Thymus (tissue), 14 donors: ENCODE measurements at places on chromosomes 16 and 17. TPM values are rescaled to one million over a fixed set of nuclear protein-coding genes. Genes with fewer than 3 reads are reported as not detected.

Gene CCDC40
- polyA plus RNA-seq = 1.5 TPM

Gene C16orf74
- polyA plus RNA-seq = 6.4 TPM

Gene FOXC2
- polyA plus RNA-seq = 1.2 TPM

Gene KRTAP2-2
- polyA plus RNA-seq = not detected

Gene CTRB2
- 0.59 TPM for polyA plus RNA-seq

Gene ACSF3
- 47.2 TPM for polyA plus RNA-seq

Gene WFIKKN2
- polyA plus RNA-seq = 0.82 TPM

Gene TEPSIN
- 85.3 TPM for polyA plus RNA-seq

DNA sequence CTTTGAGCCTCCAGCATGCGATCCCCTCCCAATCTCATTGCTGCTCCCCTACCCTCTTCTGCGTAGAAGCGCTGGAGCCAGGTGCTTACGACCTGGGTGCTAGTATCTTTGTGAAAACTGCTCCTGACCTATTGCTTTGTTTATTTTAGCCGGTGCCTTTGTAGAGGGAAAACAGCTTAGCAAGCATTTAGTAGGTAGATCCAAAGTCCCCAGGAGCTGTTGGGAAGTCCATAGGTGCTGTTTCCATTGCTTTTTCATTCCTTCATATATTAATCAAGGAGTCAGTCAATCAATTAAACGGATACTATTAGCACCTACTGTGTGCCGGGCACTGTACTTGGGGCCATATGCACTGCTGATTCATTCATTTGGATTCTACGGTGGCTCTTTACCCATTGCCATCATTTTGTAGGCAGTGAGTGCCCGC lies 497.6 kb downstream of the WWOX start:
- DNase-seq = no peak

GRCh38 chr17:36104701-36105181 lies 1.1 kb downstream of the CCL4 start:
- DNase-seq = no peak

DNA sequence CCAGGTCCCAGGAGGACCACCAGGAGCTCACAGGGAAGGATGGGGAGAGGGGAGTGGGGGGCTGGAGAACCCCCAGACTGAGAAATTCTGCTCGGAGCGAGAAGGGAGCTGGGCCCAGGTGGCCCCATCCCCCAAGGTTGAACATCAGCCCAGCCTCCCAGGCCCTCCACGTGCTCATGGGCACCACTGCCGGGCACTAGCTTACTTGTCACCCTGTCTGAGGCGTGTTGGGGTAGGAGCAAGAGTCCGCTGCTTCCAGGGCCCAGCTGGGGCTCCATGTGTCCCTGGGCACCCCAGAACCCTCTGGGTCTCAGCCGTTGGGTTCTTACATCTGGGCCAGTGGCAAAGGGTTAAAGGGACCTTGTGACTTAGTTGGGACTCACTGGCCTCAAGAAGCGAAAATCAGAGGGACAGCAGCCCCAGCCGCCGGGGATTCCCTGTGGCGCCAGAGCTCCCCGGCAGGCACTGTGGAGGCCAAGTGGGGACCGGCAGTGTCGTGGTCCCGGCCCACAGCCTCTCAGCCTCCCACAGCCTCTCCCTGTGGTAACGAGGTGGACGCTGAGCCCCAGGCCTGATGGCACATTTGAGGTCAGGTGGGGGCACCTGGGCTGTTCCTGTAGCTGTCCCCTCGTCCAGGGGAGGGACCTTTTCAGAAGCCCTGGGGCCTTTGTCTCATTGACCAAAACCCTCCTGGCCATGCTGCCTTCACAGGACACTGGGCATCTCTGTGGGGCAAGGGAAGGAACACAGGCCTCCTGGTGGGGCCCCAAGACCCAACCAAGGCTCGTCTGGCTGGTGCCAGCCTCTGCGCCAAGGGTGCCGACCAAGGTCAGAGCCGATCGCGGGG lies 33.7 kb upstream of the CDH15 start:
- no peak for DNase-seq

DNA sequence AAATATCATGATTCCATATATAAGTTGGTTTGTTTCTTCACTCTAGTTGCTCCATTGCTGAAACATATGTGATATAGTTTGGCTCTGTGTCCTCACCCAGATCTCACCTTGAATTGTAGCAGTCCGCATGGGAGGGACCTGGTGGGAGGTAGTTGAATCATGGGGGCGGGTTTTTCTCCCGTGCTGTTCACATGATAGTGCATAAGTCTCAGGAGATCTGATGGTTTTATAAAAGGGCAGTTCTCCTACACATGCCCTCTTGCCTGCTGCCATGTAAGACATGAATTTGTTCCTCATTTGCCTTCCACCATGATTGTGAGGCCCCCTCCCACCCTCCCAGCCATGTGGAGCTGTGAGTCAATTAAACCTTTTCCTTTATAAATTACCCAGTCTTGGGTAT lies 915.5 kb downstream of the KCNJ2 start:
- no peak for DNase-seq

GRCh38 chr17:5019475-5019956 lies 15.7 kb downstream of the SLC52A1 start:
- DNase-seq = peak; percentile 45

DNA sequence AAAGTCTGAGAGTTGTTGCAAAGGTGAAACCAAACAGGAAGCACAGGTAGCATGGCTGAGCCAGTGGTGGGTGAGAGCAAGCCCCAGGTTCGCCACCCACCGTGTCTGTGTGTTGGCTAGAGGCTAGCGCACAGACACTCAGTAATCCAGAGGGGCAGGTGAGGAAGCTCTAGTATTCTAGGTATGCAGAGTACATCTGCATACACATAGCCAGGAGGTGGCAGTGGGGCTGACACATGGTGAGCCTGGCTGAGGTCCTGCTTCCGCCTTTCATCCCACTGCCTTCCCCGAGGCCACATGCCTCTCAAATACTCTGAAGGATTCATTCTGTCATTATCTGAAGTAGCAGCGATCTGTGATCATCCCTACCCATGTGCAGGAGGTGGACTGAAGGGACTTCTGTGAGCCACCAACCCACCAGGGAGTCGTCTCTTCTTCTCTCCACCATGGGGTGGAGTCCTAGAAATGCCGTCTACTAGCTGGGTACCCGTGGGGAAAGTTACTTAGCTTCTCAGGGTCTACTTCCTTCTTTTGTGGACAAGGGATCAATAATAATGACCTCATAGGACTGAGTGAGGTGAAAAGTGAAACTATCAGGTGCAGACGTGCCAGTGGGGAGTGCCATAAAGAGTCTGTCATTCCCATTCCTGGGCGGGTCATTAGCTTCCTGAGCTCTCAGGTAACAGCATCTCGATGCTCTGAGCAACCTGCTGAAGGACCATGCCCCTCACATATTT lies 36.0 kb upstream of the ICAM2 start:
- no peak for DNase-seq

GRCh38 chr16:48942996-48943395 lies 333.0 kb upstream of the N4BP1 start:
- DNase-seq = no peak

- DNase-seq = no peak
Measured at GRCh38 chr17:66637491-66637890, 197.4 kb upstream of the CACNG5 start.

DNA sequence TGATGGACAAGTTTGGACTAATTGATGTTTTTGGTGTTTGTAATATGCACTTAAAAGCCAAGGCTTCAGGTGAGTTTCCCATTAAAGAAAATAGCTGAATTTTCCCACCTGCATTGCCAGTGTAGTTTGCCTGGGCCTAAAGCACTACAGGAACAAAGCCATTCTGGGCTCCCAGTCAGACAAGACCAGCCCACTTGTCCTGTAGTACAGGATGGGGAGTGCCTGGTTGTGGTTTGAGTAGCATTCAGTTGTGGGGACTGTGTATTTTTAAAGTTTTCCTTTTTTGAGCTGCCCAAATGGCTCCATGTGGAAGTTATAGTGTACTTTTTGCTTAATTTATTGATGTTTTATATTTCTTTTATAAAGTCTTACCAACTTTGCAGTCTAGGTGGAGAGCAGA lies 91.7 kb downstream of the TANGO6 start:
- DNase-seq = no peak

DNA sequence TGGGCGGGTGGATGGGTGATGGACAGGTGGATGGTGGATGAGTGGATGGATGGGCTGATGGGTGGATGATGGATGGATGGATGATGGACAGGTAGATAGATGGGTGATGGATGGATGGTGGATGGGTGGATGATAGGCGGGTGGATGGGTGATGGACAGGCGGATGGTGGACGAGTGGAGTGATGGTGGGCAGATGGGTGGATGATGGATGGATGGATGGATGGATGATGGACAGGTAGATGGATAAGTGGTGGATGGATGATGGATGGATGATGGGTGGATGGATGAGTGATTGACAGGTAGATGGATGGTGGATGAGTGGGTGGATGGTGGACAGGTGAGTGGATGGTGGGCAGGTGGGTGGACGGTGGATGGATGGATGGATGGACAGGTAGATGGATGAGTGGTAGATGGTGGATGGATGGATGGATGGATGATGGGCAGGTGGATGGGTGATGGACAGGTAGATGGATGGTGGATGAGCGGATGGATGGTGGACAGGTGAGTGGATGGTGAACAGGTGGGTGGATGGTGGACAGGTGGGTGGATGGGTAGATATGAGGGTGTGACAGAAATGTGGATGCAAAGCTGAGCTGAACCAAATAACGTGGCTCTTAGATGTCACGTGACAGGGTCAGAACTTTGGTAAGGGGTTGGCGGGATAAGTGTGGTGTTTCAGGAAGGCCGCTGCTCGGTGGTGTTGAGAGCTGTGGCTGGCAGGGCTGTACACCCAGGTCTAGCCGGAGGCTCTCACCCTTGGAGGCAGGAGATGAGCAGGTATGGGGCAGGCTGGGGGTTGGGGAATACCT lies 234.3 kb upstream of the CIBAR2 start:
- no peak for DNase-seq

DNA sequence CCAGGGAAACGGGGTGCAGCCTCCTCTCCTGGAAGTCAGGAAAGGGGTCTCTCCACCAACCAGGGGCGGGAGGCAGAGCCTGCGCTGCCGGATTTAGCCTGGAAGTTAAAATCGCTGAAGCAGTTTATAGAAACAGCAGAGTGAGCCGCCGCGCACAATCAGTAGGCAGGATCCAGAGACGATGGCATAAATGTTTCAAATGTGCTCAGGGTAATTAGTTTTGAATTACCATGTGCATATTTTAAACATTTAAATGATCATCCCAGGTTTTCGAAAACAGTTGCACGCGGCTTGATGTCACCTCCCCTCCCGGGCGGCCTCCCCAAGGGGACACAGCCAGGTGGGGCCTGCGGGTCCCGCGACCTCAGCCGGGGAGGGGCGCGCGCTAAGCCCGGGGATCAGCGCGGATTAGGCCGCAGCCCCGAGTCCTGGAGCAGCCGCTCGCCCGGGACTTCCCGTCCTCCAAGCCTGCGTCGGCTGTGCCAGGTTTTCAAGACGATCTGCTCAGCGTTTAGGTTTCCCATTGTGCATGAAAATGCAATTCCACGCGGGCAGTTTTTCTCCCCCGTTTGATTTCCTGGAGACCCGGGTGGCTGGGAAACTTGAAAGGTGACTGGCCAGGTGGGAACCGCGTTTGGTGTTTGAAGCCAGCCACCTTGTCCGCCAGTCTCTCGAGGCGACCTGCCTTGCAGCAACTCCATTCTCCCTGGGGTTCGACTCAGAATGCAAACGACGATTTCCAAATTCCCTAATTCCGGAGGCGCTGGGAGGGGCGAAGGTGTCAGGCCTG lies 78.3 kb downstream of the RPA1 start:
- no peak for DNase-seq

- DNase-seq = no peak
Measured at GRCh38 chr16:68492151-68492542, 43.8 kb upstream of the SMPD3 start.

DNA sequence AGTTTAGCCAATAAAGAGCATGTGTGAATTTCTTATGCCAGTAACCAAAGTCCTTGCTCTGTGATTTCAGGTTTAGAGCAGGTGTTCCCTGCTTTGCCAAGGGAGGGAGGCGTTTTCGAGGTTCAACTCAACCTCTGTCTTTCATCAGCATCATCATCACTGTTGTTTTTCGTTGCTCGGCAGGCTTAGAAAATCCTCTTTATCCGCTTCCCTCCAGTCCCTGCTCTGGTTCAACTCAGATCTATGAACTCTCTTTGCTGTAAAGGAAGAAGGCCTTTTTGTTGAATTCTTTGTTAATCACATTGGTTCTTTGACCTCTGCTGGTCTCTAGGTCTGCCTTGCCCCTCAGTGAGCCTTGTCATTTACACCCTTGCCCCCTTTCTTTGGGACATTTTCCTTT lies 243.9 kb upstream of the RBFOX1 start:
- DNase-seq = no peak

DNA sequence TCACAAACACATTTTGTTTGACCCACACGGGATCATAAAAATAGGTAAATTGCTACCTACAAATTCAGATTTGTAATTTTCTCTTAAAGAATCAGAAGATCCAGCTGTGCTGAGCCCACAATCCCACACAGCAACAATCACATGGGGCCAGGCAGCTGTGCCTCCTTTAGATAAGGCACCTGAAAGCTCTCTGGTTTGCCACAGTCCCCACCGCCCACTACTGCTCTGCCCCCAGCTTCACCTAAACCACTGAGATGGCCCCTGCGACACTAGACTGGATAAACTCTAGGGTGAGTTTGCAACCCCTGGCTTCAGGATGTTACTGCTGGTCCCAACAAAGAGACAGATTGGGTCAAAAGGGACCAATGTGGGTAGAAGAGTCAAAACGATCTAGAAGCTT lies 96.8 kb downstream of the GSG1L start:
- no peak for DNase-seq

GRCh38 chr16:56388209-56388608 lies 37.1 kb downstream of the AMFR start:
- no peak for DNase-seq

- no peak for DNase-seq
Measured at GRCh38 chr16:25868706-25869370, 177.1 kb downstream of the HS3ST4 start.

DNA sequence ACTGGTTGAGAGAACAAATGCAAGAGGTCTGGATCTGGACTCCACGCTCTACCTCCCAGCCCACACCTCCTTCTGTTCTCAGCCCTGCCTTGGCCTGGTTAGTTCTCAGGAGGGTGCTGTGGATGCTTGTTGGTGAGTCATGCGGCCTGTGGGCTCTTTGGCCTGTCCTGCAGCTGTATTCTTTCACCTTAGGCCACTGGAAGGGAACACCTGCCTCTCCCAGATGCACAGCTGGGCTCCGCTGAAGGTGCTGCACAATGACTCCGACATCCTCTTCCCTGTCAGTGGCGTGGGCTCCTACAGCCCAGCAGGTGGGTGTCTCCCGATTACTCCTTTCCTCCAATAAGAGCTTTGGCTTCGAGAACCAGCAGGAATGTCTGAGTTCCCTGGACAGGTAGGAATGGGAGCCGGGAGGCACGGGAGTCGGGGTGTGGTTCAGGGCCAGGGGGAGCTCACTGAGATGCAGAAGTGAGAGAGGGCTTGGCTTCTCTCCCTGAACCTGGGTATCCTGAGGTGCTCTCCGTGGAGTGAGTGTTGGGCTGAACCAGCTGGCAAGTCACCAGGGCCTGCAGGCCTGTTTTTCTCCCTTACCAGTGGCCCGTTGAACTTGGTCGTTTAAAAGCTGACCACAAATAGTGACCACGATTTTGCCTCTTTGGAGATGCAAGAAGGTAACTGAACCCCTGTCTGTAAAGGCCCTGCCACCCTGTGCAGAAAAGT lies 85.0 kb downstream of the SNX29 start:
- DNase-seq = no peak
